ENCODE measurements at places on chromosomes 4 and X.
A peak's percentile ranks its signal among the peaks of the same experiment; 100 is the strongest.

DNA sequence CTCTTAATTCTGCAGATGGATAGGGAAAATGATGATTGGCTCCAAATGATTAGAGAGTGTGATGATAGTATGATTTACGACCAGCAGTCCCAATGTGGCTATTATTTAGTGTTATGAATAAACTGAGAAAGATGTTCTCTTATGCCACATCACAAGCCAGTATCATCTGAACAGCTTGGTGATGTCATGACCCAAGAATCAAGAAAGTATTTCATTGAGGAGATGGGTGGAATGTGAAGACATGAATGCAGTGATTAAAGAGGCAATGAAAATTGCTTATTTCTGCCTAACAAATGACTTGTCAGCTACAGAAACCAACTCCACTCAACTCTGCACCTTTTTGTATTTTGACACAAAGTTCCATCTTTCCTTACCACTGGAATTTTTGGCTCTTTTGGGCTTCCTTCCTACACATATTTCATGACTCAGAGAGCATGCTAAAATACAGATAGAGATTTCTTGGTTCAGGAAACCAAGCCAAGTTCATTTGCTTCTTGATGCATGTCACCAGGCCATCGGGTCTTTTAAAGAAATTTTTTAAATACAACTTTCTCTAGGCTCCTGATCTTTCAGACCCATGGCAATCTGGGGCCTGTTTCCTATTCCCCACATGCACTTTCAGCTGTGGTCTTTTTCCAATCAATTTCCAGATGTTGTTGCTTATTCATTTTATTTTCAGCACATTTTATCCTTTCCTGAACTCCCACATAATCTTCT lies 174.2 kb downstream of the HHIP start:
- DNase-seq = no peak

DNA sequence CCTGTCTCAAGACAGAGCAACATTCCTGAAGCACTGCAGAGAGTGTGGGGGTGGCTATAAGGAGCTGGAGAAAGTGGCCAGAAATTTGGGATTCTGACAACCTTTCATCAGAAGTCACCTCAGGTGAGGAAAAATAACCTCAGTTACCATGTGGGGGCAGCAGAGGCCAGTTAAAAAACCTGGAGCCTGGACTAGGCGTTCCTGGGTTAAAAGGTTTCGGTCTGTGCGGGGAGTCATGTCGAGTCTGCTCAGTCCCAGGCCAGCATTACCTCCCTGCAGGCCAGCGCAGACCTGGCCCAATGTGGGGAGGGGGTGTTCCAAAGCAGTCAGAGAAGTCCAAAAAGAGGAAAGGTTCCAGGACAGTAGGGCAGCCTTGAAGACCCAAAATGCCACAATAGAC lies 10.9 kb upstream of the NALF2 start:
- no peak for DNase-seq

GRCh38 chr4:39976141-39976944 lies 1.4 kb downstream of the PDS5A start:
- DNase-seq = peak; percentile 41

DNA sequence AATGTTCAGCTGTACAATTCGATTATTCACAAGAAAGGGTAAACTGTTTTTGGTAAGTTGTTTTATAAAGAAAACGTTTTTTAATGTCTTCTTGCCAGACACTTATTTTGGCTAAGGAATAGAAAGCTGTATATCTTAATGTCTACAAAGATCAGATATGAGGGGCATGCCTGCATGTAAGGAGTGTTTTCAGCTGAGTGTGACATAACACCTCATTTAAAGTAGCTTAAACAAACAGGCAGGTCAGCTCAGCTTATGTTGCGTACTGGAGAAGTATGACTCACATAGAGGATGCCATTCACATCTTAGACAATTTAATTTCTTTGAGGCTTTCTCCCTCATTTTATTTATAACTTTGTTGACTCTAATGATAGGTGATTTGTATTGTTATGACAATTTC lies 30.4 kb downstream of the LAMTOR3 start:
- DNase-seq = no peak

GRCh38 chr4:165053645-165054044 lies at the start of gene TRIM75:
TSS of gene TRIM75 (plus strand) at chr4:165053866. CDS start at chr4:165059148, 5,282 bp downstream.
- DNase-seq = no peak

DNA sequence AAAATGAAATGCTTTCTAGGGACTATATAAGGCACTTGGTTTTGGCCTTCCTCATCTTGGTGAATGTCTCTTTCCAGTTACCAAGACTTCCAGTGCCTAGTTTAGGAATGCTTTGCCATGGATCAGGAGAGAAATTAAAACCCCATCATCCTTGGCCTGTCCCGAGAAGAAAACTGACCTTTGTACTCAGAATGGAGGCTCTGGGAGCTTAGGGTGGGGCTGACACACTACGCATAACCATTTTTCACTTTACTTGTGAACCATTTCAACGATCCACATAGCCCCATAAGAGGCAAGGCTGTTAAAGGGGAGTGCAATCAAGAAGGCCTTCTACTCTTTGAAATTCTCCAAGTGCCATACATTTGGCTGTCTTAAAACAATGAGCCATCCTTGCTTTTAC lies 26.7 kb upstream of the ZCCHC13 start:
- DNase-seq = no peak

- no peak for DNase-seq
These were observed 35.7 kb upstream of the APLN start for GRCh38 chrX:129690435-129690834.

DNA sequence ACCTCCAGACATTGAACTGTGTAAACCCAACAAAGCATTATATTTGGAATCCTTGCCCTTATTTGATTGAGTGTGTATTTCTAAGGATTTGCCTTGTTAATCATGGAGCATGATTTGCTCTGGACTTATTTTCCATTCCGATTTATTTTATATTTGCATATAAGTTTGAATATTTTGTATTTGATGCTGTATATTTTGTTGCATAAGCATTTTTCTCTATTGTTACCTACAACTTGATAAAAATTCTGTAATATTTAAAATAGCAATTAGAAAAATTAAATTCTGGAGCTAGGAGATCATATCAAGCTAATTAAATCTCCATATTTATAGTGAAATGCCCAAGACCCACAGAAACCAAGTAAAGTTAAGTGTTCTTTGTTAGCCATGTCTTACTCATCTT lies 47.2 kb downstream of the USO1 start:
- DNase-seq = no peak

- DNase-seq = no peak
These were observed 165.9 kb downstream of the PJA1 start for GRCh38 chrX:68999356-68999755.

GRCh38 chr4:139913995-139914598 lies 239.9 kb downstream of the MAML3 start:
- DNase-seq = no peak

- no peak for DNase-seq
These were observed 273.5 kb downstream of the DCHS2 start for GRCh38 chr4:154218051-154218450.

DNA sequence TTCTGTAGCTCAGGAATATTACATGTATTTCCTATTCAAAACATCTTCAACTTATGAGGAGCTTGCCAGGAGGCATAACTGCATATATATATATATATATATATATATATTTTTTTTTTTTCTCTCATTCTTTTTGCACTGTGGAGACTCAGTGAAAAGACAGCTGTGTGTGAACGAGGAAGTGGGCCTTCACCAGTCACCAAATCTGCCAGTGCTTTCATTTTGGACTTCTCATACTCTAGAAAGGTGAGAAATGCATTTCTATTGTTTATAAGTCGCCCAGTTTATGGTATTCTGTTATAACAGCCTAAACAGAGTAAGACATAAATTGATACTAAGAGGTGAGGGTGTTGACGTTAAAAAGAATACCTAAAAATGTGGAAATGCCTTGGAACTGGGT lies 710.6 kb downstream of the TRAM1L1 start:
- no peak for DNase-seq

DNA sequence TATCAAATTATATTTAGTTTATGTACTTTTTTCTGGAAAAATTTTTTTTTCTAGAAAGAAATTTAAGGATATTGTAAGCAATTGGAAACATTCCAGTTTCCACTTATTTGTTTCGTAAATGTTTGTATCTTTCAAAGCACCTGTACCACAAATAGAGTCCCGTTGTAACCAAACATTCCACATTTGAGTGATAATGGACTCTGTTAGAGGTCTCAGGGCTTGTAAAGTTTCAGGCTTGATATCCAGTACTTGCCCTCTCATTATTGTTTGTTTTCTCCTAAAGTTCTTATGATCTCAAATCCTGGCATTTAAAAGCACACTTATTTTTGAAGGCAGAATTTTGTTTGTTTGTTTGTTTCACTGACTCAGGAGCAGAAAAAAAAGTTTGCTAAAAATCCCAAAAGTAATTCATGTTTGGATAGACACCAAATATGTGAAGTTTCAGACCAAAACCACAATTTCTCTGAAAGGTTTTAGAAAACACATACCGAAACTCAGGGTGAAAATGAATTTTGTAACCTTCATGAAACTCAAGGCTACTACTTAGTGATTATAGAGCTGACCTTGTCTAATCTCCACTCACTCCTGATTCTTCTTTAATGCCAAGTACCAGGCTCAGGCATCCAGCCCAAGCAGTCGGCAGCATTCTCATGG lies 5.7 kb upstream of the TMEM192 start:
- DNase-seq = no peak

Measured in brain pericyte (primary cell).